ENCODE measurements at places on chromosomes 1 and 21.

DNA sequence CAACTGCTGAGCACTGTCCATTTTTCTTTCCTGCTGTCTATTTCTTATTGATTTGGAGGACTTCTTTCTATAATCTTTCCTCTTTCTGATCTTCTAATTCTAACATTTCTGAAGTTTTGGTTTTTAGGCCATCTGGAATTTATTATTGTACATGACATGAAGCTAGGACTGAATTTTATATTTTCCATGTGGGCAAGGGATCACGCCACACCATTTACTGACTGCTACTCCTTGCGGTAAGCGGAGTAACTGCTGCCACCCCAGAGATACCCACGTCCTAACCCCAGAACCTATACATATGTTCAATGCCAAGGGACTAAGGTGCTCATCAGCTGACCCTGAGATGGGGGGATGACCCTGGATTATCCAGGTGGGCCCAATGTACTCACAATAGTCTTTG is 70.6 kb downstream of the NPHP4 start:
- ATAC-seq: no peak

GRCh38 chr1:53016705-53017104 is 45.3 kb upstream of the PODN start:
- peak; percentile 22 for ATAC-seq

DNA sequence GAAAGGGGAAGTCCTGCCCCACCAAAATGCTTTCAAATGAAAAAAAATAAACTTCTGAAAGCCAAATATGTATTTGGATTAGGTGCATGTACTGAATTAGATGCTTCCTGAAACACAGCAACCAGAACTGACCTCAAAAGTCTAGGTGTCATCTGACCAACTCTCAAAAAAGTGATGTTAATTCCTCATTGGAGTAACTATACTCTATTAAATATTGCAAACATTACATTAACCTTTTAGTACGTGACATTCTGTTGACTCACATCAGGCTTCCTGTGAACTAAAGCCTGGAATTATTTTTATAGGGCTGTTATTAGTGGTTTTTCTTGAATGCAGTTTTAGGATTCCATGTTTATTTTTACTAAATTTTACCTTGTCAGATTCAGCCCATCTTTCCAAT is 73.5 kb downstream of the ASTN1 start:
- ATAC-seq: no peak

- no peak for ATAC-seq
These were observed 15.0 kb upstream of the ABCG1 start for GRCh38 chr21:42203936-42204335.

- ATAC-seq: no peak
These were observed 25.0 kb downstream of the LRRC8C start for GRCh38 chr1:89657886-89658285.

DNA sequence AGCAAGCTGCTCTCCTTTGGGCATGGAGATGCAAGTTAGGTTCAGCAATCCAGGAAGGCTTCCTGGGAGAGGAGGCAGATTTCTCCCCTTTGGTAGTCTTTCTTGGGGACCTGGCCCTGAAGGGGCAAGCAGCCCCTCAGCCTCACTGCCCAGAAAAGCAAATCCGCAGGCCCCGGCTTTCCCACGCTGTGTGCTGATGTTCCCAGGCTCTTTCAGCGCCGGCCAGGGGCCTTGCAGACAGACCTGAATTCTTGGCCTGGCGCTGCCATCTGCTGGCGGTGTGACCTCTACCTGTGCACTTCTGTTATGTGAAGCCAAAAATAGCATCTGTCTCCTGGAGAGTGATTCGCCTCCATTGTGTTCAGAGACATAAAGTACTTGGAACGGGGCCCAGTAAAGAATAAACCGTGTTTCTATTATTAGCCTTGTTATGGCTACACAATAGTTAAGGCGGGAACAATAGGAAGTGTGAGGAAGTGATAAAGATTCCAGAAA is 64.8 kb downstream of the ALPL start:
- ATAC-seq: peak; percentile 74

DNA sequence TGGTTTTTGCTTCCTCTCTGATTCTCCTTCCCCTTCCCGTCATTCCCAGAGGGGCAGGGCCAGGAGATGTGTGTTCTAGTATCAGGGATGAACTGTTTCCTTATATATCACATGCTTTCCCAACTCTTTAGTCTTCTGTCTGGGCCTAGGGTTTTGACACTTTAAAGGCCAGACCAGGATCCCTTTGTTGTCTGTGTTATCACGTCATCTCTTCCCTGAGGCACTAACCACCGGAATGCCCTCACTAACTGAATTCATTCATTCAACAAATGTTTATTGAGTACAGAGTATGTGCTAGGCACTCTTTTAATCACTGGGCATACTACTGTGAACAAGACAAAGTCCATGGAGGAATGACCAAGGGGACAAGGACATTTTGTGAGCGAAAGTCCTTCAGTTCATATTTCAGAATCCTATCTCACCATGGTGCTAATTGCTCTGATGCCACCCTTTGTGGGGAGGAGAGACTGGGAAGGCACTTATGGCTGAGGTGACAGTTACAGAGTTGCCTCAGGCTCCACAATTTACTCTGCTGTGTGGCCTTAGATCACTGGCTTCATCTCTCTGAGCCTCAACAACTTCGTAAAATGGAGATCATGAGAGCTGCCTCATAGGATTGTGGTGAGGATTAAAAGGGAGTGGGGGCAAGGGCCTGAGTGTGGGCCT is 12.0 kb upstream of the ZNF362 start:
- ATAC-seq: no peak

GRCh38 chr1:178010674-178011464 is 41.0 kb upstream of the SEC16B start:
- ATAC-seq: no peak

GRCh38 chr1:77322061-77322900 is 40.5 kb downstream of the AK5 start:
- no peak for ATAC-seq

GRCh38 chr1:169043823-169044222 is 62.7 kb upstream of the ATP1B1 start:
- ATAC-seq: no peak

GRCh38 chr1:71829346-71829745 is 453.0 kb downstream of the NEGR1 start:
- ATAC-seq: no peak

DNA sequence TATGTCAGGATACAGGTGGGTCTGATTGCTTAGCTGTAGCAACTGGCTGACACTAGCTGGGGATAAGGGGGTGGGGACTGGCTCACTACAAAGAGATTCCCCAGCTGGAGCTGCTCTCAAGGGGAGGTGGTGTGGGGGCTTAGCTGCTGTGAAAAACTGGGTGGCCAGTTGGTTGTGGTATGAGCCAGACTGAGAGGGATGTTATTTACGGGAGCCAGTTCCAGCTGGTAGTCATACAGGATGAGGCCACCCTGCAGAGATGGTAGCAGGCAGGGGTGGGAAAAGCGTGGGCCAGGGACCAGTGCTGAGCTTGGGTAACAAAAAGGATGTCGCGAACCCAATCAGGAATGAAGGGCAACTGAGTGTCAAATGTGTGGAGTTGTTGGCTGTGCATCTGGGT is 204.0 kb upstream of the C21orf91 start:
- no peak for ATAC-seq

DNA sequence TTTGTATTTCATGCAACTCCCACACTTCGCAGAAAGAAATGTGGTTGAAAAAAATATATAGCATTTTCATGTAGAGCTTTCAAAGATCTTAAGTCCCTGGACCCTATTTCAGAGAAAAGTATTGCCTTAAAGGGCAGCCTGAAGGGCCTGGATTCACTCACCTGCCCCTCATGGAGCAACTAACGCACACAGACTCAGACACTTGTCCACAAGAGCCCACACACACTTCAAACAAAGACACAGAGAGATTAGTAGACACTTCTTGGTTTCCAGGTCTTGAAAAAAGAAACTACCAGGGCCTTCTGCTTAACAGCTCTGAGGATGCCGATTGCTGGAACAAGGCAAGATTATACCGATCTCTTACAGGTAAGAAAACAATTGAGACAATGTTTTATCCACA is 122.2 kb downstream of the ZBTB18 start:
- no peak for ATAC-seq

- ATAC-seq: no peak
These were observed 127.9 kb downstream of the PTPRU start for GRCh38 chr1:29364101-29364678.

- no peak for ATAC-seq
These were observed 151.2 kb upstream of the TNR start for GRCh38 chr1:175894581-175894980.

- no peak for ATAC-seq
These were observed 12.4 kb upstream of the BSDC1 start for GRCh38 chr1:32406629-32407111.

DNA sequence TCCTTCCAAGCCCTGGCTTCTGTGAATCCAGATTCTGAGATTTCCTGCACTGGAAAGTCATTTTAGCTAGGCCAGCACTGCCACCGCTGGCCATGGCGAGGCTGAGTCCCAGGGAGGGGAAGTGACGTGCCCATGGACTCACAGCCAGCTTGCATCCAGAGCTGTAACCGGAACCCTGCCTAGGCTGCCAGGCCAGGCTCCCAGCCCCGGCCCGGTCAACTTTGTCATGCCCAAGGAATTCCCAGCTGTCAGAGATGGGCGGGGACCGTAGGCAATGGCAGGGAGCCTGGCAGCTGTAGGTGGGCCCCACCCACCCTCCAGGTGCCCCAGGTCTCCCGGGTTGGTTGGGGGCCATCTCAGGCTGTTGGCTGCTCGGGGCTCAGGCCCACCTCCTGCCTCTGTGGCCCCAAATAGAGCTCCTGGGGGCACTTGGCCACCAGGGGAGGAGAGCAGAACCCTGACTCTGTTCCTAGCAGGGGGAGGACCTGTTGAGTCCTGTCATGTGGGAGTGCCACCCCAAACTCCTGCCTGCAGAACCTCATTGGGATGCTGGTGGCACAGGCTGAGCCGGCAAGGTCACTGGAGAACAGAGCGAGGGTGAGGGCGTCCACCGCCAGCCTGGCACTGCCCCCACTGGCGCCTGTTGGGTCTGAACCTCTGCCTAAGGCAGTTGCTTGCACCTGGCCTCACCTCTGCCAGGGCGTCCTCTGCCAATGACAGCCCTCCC is 57.8 kb downstream of the FOXO6 start:
- ATAC-seq: peak; percentile 86

GRCh38 chr1:87325982-87326738 is 2.5 kb upstream of the LMO4 start:
- no peak for ATAC-seq

GRCh38 chr1:232574889-232575762 is 54.8 kb downstream of the SIPA1L2 start:
- ATAC-seq: peak; percentile 71

DNA sequence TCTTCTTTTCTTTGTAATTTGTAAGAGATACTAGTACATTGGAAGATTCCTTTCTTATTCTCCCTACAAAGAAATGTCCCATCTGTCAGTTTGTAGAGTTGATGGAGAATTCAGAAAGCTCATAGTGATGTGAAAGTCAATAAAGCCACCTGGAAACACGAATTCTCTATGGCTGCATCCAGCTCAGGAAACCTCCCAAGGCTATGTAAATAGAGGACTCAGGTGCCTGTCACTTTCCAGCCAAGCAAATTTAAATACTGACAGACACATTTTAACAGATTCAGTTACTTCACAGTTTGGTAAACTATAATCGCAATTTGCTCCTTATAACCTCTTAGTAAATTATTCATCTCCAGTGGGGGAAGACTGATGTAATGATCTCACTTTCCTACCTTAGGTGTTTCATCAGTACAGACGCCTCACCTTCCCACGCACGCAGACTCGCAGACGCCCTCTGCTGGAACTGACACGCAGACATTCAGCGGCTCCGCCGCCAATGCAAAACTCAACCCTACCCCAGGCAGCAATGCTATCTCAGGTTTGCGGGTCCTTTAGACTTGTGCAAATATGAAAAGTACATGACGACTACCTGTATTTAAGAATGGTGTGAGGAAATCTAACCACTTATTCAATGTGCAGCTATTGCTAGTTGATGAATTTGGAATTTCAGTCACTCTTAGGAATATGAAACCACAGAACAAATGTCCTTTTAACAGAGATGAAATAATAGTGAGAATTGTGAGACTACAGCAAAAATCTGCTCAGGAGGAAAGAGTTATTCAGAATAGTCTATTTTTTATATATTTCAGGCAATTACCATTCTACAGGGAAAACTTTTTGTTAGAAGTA is 60.6 kb downstream of the PTPRC start:
- peak; percentile 83 for ATAC-seq

GRCh38 chr1:214332946-214333798 is 52.2 kb downstream of the SMYD2 start:
- ATAC-seq: no peak

- ATAC-seq: no peak
These were observed 92.3 kb upstream of the ACTL8 start for GRCh38 chr1:17662786-17663185.

GRCh38 chr1:116808200-116808847 is 54.1 kb downstream of the CD2 start:
- ATAC-seq: peak; percentile 93

- peak; percentile 37 for ATAC-seq
These were observed 10.8 kb downstream of the S1PR1 start for GRCh38 chr1:101247404-101248287.

- ATAC-seq: no peak
These were observed 1569.0 kb upstream of the B3GALT2 start for GRCh38 chr1:194755241-194755994.

DNA sequence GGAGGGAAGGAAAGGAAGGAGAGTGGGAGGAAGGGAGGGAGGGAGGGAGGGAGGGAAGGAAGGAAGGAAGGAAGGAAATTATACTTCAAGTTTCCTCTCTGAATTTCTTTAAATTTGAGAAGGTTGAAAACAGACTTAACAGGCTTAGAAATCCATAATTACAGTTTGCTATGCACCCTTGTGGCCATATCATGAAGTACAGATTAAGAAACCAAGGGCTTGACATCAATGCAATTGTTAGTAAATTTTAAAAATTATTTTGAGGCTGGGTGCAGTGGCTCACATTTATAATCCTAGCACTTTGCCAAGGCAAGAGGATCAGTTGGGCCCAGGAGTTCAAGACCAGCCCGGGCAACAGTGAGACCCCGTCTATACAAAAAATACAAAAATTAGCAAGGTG is 14.4 kb downstream of the ANP32E start:
- ATAC-seq: no peak

DNA sequence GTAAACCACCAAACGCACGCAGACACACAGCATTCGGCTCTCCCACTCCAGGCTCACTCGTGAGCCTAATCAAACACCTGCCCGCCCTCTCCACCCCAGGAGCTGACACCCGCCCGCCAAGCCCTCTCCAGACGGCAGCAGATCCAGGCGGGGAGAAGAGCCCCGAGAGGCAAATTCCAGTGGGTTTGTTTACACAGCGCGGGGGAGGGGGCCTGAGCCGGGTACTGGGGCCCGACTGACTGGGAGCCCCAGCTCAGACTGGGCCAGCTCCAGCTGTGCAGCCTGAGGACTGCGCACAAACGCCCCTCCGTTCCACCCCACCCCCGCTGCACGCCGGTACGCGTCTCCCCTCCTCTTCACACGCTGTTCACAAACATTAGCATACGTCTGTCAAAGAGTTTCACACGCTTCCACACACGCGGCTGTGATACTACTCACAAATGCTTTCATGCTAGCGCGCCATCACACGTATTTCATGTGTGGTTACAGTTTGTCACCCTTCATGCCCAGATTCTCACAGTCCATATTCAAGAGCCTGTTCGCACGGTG is 1.0 kb upstream of the EFNA1 start:
- ATAC-seq: peak; percentile 5
